ENCODE measurements at places on chromosomes 12 and 14. TPM values are rescaled to one million over a fixed set of nuclear protein-coding genes. Genes with fewer than 3 reads are reported as not detected.

Gene ASCL4
- not detected for total RNA-seq

Gene HCFC2
- 14.2 TPM for total RNA-seq

- no peak for DNase-seq
These were observed 167.1 kb downstream of the CRADD start for GRCh38 chr12:93844164-93844784.

DNA sequence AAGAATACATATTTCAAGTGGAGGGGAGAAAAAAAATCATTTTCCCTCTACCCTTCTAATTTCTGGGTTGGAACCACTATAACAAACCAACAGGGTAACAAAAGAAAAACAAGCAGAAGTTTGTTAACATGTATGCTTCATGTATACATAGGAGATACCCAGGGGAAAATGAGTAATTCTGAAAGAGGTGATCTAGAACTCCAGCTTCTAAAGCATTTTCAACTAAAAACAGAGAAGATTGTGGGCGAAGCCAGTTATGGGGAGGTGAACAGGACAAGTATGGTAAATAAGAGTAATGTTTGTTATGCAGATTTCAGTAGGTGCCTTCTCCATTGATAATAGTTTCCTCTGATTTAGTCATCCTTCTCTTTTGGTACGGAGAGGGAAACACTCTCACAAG lies 16.7 kb downstream of the FNTB start:
- DNase-seq: no peak

GRCh38 chr12:46217541-46218321 lies 51.1 kb downstream of the SLC38A1 start:
- DNase-seq: peak; percentile 89

GRCh38 chr12:104172570-104172947 lies 34.5 kb upstream of the NFYB start:
- no peak for DNase-seq

GRCh38 chr12:11623382-11623781 lies 26.1 kb upstream of the ETV6 start:
- DNase-seq: no peak

GRCh38 chr12:113174461-113175384 lies 10.6 kb downstream of the DDX54 start:
- peak; percentile 84 for DNase-seq

DNA sequence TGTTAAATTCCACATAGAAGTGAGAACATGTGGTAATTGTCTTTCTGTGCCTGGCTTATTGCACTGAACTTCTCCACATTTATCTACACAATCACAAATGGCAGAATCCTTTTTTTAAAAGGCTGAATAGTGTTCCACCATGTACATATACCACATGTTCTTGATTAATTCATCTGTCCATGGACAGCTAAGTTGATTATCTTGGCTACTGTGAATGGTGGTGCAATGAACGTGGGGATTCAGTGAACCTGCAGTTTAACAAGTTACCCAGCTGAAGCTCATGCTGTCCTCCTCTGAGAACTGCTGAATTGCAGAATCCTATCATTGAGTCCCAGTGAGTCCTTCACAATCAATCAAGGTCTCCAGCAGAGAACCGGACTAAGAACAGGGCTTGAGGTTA lies 74.9 kb downstream of the TBK1 start:
- DNase-seq: no peak
